Neural progenitor cell (in vitro differentiated cells): ENCODE measurements at places on chromosomes 16 and 17.

- peaks cover 10% of the 10 kb centered on the region for H3K4me1 ChIP-seq
- H3K27me3 ChIP-seq = no peaks in the 10 kb centered on the region
- DNase-seq = no peak
- no peaks in the 10 kb centered on the region for H3K36me3 ChIP-seq
- H3K4me3 ChIP-seq = no peak overlapping the region
Measured at GRCh38 chr17:80111702-80112470, 10.5 kb downstream of the GAA start.

- H3K27ac ChIP-seq = peak overlapping the region; percentile 70
- H3K4me1 ChIP-seq = no peaks in the 10 kb centered on the region
- peaks cover 20% of the 10 kb centered on the region for H3K27me3 ChIP-seq
- peak; percentile 93 for DNase-seq
- H3K4me3 ChIP-seq = peak overlapping the region; percentile 63
- no peaks in the 10 kb centered on the region for H3K36me3 ChIP-seq
Measured at GRCh38 chr17:17300624-17301568, 2.3 kb upstream of the NT5M start.

DNA sequence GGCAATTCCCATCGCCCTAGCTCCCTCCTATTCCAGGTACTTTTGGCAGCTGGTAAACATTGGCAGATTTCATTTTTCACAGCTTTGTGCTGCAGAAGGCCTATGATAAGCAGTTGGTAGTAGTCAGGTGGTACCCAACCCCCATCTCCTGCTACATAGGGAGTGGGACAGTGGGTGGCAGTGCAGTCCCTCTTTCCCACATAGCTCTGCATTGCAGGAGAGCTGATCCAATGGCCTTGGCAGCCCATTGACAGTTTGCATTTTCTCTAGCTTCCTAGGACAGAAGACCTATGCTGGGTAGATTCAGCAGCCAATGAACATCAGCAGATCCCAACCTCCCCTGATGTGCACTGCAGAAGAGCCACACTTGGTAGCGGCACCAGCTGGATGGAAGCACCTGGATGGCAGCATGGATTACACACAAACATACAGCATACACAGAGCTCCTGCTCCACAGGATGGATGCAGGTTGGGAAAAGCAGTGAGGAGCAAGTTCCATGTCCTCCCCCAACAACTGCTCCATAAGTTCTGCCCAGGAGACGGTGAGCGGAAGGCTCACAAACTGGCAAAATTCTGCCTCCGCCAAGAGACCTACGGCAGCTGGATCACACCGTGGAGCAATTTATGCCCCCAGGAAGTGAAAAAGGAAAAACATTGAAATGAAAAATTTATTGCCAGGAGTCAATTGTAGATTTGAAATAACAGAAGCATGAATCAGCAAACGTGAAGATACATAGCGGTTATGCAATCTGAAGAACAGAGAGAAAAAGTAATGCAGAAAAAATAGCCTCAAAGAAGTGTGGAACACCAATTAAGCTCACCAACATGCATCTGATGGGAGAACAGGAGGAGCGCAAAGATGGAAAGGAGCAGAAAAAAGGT, 95.7 kb downstream of the CACNG1 start:
- H3K27me3 ChIP-seq = no peaks in the 10 kb centered on the region
- no peak overlapping the region for H3K27ac ChIP-seq
- H3K4me1 ChIP-seq = no peaks in the 10 kb centered on the region
- peak; percentile 23 for DNase-seq
- peaks cover 3% of the 10 kb centered on the region for H3K36me3 ChIP-seq

DNA sequence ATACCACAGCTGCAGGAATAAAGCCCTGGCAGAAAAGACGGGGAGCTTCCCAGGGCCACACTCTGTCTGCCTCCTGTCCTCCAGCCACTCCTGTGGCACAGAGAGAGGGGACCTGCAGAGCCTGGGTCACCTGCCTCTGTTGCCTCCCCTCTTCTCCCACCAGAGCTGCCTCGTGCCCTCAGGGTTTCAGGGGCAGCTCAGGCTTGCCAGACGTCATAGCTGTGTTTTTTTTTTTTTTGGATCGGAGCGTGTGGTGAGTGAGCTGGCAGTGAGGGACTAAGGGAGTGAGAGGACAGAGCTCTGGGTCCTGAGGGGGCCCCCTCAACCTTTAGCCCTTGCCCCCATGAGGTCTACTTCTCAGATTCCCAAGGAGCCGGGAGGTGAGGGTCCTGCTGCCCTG, 2.1 kb downstream of the PIK3R6 start:
- H3K36me3 ChIP-seq = no peaks in the 10 kb centered on the region
- H3K4me1 ChIP-seq = no peaks in the 10 kb centered on the region
- H3K4me3 ChIP-seq = no peak overlapping the region
- H3K27ac ChIP-seq = no peak overlapping the region
- no peaks in the 10 kb centered on the region for H3K27me3 ChIP-seq

GRCh38 chr17:68993112-68993511, 37.9 kb upstream of the ABCA8 start:
- H3K27ac ChIP-seq = no peak overlapping the region
- H3K27me3 ChIP-seq = no peaks in the 10 kb centered on the region
- DNase-seq = no peak
- no peaks in the 10 kb centered on the region for H3K4me1 ChIP-seq
- no peaks in the 10 kb centered on the region for H3K36me3 ChIP-seq

- DNase-seq = peak; percentile 47
- H3K27ac ChIP-seq = no peak overlapping the region
- no peak overlapping the region for H3K4me3 ChIP-seq
- H3K27me3 ChIP-seq = no peaks in the 10 kb centered on the region
- H3K36me3 ChIP-seq = no peaks in the 10 kb centered on the region
Measured at GRCh38 chr17:17416007-17416399, 60.8 kb upstream of the MED9 start.

GRCh38 chr16:51538707-51539498, 387.8 kb upstream of the SALL1 start:
- DNase-seq = peak; percentile 36
- H3K27me3 ChIP-seq = no peaks in the 10 kb centered on the region
- no peaks in the 10 kb centered on the region for H3K36me3 ChIP-seq
- peaks cover 61% of the 10 kb centered on the region for H3K4me1 ChIP-seq

DNA sequence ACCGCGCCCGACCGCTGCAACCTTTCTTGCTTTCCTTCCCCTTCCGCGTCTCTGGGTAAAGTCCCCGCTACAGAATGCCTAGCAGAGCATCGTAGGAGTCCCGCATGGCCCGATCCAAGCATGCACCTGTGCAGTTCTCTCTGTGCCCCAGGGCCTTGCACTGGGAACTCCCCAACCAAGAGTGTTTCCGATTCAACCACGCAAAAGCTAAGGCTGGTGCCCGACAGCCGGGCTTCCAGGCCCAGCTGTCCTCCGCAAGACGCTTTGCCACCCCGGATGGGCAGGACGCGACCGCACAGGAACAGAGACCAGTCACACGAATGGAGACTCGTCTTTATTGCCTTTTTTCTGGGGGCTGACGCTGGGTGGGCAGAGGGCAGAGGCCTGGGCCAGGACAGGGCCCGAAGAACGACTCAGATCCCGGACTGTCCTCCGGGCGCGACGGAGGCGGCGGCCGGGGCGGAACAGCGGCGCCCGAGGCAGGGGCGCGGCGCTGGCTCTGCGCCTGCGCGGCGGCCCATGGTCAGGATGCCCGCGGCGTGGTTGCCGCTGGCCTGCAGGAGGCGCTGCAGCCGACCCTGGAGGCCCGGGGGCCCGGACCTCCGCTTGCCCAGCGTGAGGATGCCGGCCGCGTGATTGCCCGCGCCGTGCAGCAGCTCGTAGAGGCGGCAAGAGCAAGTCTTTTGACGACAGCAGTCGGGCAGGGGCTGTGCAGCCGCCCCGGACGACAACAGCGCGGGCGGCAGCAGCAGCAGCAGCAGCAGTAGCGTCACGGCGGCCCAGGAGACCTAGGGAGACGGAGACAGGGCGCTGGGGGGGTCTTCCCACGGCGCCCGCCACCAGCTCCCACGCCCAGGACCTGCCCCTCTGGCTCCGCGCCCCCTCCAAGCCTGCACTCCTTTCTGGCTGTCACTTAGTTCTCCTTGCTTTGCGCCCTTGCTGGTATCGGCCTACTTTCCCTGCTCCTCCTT, 1.2 kb downstream of the HCRT start:
- H3K27me3 ChIP-seq = peaks cover 69% of the 10 kb centered on the region
- no peak overlapping the region for H3K27ac ChIP-seq
- H3K4me3 ChIP-seq = peak overlapping the region; percentile 44
- H3K36me3 ChIP-seq = no peaks in the 10 kb centered on the region
- H3K4me1 ChIP-seq = peaks cover 30% of the 10 kb centered on the region

DNA sequence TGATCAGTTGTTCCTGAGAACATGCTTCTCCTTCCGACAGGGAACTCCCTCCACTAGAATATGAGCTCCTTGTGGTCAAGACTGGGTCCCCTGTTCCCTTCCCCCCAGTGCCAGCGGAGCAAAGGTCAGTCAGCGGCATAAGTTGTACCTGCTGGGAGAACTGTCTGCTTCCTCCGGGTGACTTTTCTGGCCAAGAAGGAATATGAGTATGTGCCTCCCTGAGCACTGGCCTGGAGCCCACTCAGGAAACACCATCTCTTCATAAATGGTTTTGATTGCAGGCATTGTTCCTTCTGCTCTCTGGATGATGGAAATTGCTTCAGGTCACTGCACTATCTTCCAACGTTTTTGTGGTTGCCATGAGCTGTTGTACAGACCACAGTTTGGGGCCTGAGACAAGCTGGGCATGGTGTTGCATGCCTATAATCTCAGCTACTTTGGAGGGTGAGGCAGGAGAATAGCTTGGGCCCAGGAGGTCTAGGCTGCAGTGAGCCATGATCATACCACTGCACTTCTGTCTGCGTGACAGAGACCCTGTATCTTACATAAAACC, 2.9 kb upstream of the P4HB start:
- no peak overlapping the region for H3K27ac ChIP-seq
- no peaks in the 10 kb centered on the region for H3K36me3 ChIP-seq
- H3K4me3 ChIP-seq = no peak overlapping the region
- no peak for DNase-seq

DNA sequence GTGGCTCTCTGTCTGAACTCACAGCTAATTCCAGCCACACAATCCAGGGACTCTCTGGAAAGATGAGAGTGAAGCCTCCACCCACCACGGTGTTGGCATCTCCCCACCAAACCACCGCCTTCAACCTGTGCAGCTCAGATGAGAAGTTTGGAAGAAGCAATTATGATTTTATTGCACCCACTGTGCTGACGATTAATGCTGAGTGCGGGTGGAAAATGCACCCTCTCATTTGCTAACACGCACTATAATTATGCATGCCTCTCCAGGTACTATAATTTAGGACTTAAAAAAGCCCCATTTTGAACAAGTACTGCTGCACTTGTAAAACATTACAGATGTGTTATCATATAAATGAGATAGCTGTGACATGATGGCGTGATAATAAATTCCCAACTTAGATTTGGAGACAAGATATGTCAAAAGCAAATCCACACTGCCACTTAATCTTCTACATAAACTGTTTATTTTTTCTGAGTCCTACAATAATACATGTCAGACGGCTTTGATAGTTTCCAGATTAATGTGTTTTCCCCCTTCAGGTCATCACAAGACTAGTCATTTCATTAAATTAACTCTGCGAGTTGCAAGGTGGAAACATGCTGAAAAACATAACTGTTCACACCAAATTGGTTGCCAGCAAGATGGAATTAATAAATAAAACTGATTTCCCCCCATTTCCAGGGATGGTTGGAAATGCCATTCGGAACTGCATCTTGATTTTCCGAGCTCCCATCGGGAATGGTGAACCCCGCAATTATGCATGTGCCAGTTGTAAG, 466.5 kb upstream of the MAF start:
- H3K36me3 ChIP-seq = no peaks in the 10 kb centered on the region
- H3K4me1 ChIP-seq = no peaks in the 10 kb centered on the region
- no peaks in the 10 kb centered on the region for H3K27me3 ChIP-seq
- H3K4me3 ChIP-seq = no peak overlapping the region
- no peak for DNase-seq

- H3K36me3 ChIP-seq = no peaks in the 10 kb centered on the region
- DNase-seq = no peak
- peaks cover 7% of the 10 kb centered on the region for H3K4me1 ChIP-seq
- H3K4me3 ChIP-seq = no peak overlapping the region
- no peaks in the 10 kb centered on the region for H3K27me3 ChIP-seq
Measured at GRCh38 chr17:7636163-7636562, 6.2 kb downstream of the SHBG start.
